Ecto neural progenitor cell (in vitro differentiated cells): ENCODE measurements at places on chromosomes 5 and 9.

DNA sequence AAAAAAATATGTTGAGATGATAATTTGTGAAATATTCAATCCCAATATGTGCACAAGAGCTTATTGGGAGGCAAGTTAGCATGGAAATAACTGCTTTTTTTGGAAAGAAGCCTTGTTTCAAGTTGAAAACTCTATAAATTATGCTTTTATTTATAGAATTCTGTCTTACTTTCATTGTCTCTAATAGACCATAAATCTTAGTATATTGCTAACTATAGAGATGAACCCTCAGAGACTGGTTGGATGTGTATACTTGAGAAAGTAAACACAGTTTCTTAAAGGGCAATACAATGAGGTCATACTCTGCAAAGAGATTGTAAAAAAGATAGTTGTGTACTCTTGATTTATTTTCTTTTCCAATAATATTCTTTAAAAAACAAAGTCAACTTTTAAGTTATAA, 530.3 kb downstream of the SPATA31D1 start:
- no peak for DNase-seq

- DNase-seq = no peak
These were observed 266.1 kb upstream of the MAP3K1 start for GRCh38 chr5:56549096-56549886.

DNA sequence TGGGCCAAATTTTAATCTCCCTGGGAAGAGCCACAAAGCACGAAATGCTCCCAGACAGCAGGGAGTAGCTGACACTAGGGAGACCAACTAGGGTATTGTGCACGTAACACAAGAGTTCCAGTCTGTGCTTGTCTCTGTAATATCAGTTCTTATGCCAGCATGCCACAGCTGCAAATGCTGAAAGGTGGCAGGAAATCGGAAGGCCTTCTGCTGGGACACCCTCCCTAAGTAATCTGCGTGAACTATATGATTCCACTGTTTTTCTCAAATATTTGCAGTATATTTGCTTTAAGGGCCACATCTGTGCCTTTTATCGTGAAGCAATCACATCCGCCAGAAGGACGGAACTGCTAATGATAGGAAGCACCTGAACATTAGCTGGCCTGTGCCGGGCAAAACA, 12.6 kb downstream of the VLDLR start:
- no peak for DNase-seq

- DNase-seq = no peak
These were observed 151.5 kb downstream of the GOLPH3 start for GRCh38 chr5:32022638-32023037.

- peak; percentile 86 for DNase-seq
These were observed 5.5 kb upstream of the AQP3 start for GRCh38 chr9:33452828-33453271.

DNA sequence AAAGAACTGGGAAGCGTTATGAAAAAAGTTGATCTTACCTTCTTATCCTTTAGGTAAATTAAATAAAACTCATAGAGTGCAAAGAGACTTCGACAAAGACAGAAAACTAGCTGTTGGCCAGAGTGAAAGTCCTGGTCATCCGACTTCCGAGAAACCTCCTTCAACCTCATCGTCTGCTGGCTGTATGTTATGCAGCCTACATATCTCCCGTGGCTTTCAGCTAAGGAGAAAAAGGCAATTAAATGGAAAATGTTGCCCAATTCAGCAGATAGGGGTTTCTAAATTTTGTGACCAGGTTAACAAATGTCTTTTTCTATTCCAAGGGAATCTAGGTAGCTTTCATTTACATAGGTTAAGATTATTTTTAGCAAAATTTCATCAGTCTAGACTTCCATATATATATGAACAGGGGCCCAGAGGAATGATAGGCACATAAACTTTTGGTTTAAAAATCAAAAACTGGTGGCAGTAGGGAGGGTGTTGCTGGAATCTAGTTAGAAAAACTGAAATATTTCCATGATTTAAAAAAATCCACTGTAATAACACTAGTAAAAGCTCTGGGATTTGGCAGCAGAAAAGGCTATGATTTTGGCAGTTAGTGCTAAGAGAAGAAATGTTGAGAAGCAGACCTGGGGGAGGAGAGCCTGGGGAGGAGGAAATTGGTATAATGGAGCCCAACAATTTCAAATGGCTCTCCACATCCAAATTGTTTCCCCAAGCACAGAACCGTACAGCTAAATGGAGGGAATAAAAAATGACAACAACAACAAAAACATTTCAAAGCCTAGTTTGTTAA, 32.1 kb downstream of the RAI14 start:
- no peak for DNase-seq

DNA sequence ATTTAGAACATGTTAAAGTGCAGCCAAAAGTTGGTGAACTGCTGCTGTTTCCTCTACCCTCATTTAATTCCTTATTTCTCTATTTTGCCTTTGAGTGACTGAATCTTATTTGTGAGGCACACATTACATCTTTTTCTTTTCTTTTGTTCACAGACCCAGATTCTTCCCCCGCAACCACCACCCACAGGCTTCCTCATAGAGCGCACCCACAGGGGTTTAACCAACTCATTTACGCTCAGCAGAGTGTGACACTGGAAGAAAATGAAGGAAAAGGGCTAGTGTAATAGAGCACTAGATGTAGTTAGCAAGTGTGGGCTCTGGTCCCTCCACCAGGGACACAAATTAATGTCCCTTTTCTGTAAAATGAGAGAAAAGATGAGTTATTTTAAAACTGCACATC, 200.7 kb downstream of the PARP8 start:
- peak; percentile 48 for DNase-seq
